ENCODE measurements at places on chromosomes 13 and 19. TPM values are rescaled to one million over a fixed set of nuclear protein-coding genes. Genes with fewer than 3 reads are reported as not detected.

- no peak overlapping the region for H3K27ac ChIP-seq
- H3K36me3 ChIP-seq: no peaks in the 10 kb centered on the region
- no peak for DNase-seq
- H3K27me3 ChIP-seq: no peaks in the 10 kb centered on the region
- no peak overlapping the region for H3K4me3 ChIP-seq
Measured at GRCh38 chr19:30670562-30671366, 298.6 kb downstream of the ZNF536 start.

GRCh38 chr13:31982540-31982939, 49.0 kb upstream of the FRY start:
- no peak overlapping the region for H3K4me3 ChIP-seq
- H3K36me3 ChIP-seq: no peaks in the 10 kb centered on the region
- H3K27ac ChIP-seq: no peak overlapping the region
- no peak for DNase-seq

HRC gene
- total RNA-seq: 2.9 TPM

JAK3 gene
- total RNA-seq: 3.2 TPM

DNA sequence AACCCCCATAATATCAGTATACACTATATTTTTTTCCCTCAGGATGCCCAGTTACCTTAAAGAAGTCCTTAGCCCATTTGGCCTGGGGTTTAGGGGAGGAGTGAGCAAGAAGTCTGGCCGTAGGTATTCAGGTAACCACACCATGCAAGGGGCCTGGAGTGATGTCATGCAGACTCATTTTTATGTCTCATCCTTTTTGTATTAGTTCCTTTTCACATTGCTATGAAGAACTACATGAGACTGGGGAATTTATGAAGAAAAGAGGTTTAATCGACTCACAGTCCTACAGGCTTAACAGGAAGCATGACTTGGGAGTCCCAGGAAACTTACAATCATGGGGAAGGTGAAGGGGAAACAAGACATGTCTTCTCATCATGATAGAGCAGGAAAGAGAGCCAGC, 12.2 kb downstream of the TPP2 start:
- no peak for DNase-seq
- no peak overlapping the region for H3K27ac ChIP-seq
- H3K36me3 ChIP-seq: peaks cover 87% of the 10 kb centered on the region
- no peak overlapping the region for H3K4me3 ChIP-seq

DNA sequence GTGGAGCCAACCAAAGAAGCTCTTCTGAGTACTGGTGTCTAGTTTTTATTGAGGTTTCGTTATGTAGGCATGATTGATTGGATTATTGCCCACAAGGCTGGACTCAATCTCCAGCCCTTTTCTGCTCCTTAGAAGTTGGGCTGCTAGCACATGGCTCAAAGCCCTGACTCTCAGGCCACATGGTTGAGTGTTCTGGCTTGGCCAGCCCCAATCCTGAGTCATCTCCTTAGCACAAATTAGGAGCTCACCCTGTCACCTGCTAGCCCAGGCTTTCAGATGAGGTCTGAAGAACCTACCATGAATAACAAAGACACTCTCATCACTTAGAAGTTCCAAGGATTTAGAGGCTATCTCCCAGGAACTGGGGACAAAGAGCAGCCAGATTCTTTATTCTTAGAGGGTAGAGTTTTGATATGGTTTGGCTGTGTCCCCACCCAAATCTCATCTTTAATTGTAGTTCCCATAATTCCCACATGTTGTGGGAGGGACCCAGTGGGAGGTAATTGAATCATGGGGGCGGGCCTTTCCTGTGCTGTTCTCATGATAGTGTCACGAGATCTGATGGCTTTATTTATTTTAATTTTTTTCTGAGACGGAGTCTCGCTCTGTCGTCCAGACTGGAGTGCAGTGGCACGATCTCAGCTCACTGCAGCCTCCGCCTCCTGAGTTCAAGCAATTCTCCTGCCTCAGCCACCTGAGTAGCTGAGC, 11.3 kb downstream of the DPY19L3 start:
- no peak for DNase-seq
- no peaks in the 10 kb centered on the region for H3K27me3 ChIP-seq
- H3K36me3 ChIP-seq: peaks cover 63% of the 10 kb centered on the region
- no peaks in the 10 kb centered on the region for H3K4me1 ChIP-seq
- H3K4me3 ChIP-seq: no peak overlapping the region

DNA sequence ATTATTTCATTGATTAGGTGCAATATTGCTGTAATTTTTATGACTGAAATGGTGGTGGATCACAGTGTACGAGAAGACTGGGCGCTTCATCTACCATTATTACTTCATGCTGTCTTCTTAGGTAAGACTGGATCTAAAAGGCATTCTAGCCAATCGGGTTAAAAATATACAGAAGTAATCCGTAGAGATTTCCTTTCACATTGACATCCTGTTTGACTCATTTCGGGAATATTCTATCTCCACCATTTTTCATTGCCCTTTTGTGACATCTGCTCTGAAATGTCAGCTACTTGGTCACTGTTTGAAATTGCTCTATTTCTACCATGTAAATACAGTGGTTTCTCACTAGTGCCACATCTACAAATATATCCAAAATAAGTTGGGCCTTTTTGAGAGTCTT, 90.2 kb downstream of the ZAR1L start:
- H3K27me3 ChIP-seq: no peaks in the 10 kb centered on the region
- H3K4me1 ChIP-seq: no peaks in the 10 kb centered on the region
- H3K36me3 ChIP-seq: no peaks in the 10 kb centered on the region
- H3K4me3 ChIP-seq: no peak overlapping the region
- no peak overlapping the region for H3K27ac ChIP-seq
- DNase-seq: no peak

GRCh38 chr13:49455007-49455398, 10.9 kb downstream of the SETDB2 start:
- H3K4me1 ChIP-seq: no peaks in the 10 kb centered on the region
- no peak overlapping the region for H3K27ac ChIP-seq
- H3K27me3 ChIP-seq: no peaks in the 10 kb centered on the region
- no peak for DNase-seq
- H3K4me3 ChIP-seq: no peak overlapping the region
- H3K36me3 ChIP-seq: peaks cover 2% of the 10 kb centered on the region

GRCh38 chr13:104389691-104390090, 1323.5 kb upstream of the SLC10A2 start:
- no peak overlapping the region for H3K27ac ChIP-seq
- no peaks in the 10 kb centered on the region for H3K27me3 ChIP-seq
- no peaks in the 10 kb centered on the region for H3K36me3 ChIP-seq
- DNase-seq: no peak

CEACAM4 gene
- not detected for total RNA-seq

PRODH2 gene
- 1.2 TPM for total RNA-seq

GRCh38 chr13:83532809-83533208, 349.5 kb downstream of the SLITRK1 start:
- no peaks in the 10 kb centered on the region for H3K4me1 ChIP-seq
- DNase-seq: no peak
- H3K4me3 ChIP-seq: no peak overlapping the region
- no peaks in the 10 kb centered on the region for H3K36me3 ChIP-seq

DNA sequence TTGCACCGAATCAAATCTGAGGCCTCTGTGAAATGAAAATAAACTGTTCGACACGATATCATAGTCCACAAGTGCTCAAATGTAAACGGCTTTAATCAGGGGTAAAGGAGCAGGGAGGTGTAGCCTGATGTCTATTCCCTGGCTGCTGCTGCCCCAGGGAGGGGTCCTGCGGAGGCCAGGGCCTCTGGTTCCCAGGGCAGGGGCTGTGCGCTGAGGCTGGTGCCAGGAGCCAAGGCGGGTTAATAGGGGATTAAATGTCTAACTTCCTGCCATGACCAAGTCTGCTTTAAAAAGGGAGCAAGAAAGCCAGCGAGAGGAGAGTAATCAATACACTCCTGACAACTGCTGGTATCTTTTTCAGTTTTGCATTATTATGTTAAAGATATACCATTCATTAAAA, 59.4 kb downstream of the ZNF536 start:
- H3K27me3 ChIP-seq: no peaks in the 10 kb centered on the region
- H3K36me3 ChIP-seq: no peaks in the 10 kb centered on the region
- H3K4me3 ChIP-seq: no peak overlapping the region
- no peak for DNase-seq

DNA sequence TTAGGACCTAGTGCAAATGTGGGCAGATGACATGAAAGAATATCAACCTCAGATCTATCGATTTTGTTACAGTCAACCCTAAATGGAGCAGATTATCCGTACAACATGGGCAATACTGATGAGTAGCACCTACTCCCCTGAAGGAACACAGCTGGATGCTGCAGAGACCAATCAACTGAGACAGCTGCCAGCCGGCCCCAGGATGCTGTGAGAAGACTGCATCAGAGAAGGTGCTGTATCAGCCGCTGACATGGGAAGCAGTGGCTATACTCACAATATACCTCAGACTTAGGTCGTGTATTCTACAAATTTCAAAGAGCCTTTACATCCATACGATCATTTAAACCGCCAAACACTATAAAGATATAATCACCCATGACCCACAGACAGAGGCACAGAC, 95.9 kb upstream of the FNDC3A start:
- no peak overlapping the region for H3K27ac ChIP-seq
- no peak overlapping the region for H3K4me3 ChIP-seq
- H3K27me3 ChIP-seq: peaks cover 12% of the 10 kb centered on the region
- no peaks in the 10 kb centered on the region for H3K36me3 ChIP-seq

- peak; percentile 93 for DNase-seq
- H3K27me3 ChIP-seq: peaks cover 46% of the 10 kb centered on the region
- peak overlapping the region; percentile 64 for H3K4me3 ChIP-seq
- H3K4me1 ChIP-seq: no peaks in the 10 kb centered on the region
Measured at GRCh38 chr19:7500811-7501450, 12.1 kb upstream of the PEX11G start.

DNA sequence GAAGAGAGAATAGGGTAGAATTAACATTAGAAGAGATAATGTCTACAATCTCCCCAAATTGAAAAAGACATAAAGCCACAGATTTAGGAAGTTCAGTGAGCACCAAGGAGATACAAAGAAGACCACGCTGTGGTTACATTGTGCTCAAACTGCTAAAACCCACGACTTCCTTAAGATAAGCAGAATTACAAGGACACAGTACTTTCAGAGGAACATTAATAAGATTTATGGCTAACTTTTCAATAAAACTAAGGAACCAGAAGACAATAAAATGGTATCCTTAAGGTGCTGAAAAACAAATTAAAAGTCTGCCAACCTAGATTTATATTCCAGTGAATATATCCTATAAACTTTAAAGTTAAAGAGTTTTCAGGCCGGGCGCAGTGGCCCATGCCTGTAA, 7.4 kb upstream of the IL17D start:
- H3K27me3 ChIP-seq: peaks cover 8% of the 10 kb centered on the region
- H3K4me1 ChIP-seq: no peaks in the 10 kb centered on the region
- DNase-seq: no peak
- H3K4me3 ChIP-seq: no peak overlapping the region
- H3K36me3 ChIP-seq: no peaks in the 10 kb centered on the region
- H3K27ac ChIP-seq: no peak overlapping the region

GRCh38 chr19:35869327-35870123, 1.2 kb downstream of the APLP1 start:
- no peaks in the 10 kb centered on the region for H3K36me3 ChIP-seq
- H3K4me3 ChIP-seq: peak overlapping the region; percentile 71
- H3K27me3 ChIP-seq: peaks cover 48% of the 10 kb centered on the region
- DNase-seq: peak; percentile 98

DNA sequence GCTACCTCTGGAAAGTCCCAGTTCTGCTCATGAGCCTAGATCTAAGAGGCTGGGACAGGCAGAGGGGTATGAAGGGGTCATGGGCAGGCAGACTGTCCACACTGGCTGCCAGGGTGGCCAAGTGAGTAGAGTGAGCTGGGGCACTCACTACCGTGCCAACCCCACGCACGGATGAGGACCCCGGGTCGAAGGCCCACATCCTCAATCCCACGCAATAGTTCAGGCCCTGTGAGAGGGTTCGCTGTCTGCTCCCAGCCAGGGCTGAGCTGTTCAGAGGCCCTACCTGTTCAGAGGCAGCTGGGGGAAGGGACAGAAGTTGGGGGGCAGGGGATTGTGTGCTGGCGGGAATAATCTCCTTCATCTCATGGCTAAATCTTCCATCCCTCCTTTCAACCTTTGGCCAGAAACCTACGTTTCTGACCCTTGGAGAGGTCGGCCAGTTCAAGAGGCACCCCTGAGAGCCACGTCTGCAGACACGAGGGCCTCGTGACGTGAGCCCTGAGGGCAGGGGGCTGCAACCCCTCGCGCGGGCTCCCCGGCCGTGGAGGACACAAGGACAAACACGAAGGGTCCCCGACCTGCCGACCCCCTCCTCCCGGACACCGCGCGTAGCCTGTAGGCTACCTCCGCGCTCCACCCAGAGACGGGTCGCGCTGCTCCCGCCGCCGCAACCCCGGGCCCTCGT, 1.0 kb upstream of the RPS5 start:
- H3K4me1 ChIP-seq: peaks cover 13% of the 10 kb centered on the region
- peak; percentile 56 for DNase-seq
- peak overlapping the region; percentile 98 for H3K27ac ChIP-seq
- peak overlapping the region; percentile 99 for H3K4me3 ChIP-seq
- peaks cover 29% of the 10 kb centered on the region for H3K36me3 ChIP-seq
- no peaks in the 10 kb centered on the region for H3K27me3 ChIP-seq

- no peak overlapping the region for H3K4me3 ChIP-seq
- H3K27me3 ChIP-seq: no peaks in the 10 kb centered on the region
- H3K27ac ChIP-seq: no peak overlapping the region
- DNase-seq: no peak
- peaks cover 2% of the 10 kb centered on the region for H3K4me1 ChIP-seq
- no peaks in the 10 kb centered on the region for H3K36me3 ChIP-seq
Measured at GRCh38 chr13:21889651-21890050, 218.8 kb downstream of the FGF9 start.

MIA gene
- total RNA-seq: not detected

ZNF266 gene
- 25.2 TPM for total RNA-seq

GRCh38 chr13:110368408-110368807, 61.3 kb downstream of the COL4A2 start:
- DNase-seq: no peak
- peaks cover 65% of the 10 kb centered on the region for H3K36me3 ChIP-seq
- H3K27ac ChIP-seq: no peak overlapping the region

SCEL gene
- 0.18 TPM for total RNA-seq

- H3K4me3 ChIP-seq: no peak overlapping the region
- no peaks in the 10 kb centered on the region for H3K4me1 ChIP-seq
- H3K27me3 ChIP-seq: no peaks in the 10 kb centered on the region
- H3K36me3 ChIP-seq: peaks cover 79% of the 10 kb centered on the region
- no peak overlapping the region for H3K27ac ChIP-seq
Measured at GRCh38 chr19:38711726-38712153, 32.5 kb downstream of the CAPN12 start.

GRCh38 chr13:103466761-103467160, 400.5 kb upstream of the SLC10A2 start:
- peak; percentile 43 for DNase-seq
- no peaks in the 10 kb centered on the region for H3K4me1 ChIP-seq
- H3K4me3 ChIP-seq: no peak overlapping the region
- no peaks in the 10 kb centered on the region for H3K36me3 ChIP-seq
- no peaks in the 10 kb centered on the region for H3K27me3 ChIP-seq

GRCh38 chr13:77528414-77528813, 7.1 kb upstream of the SCEL start:
- no peaks in the 10 kb centered on the region for H3K36me3 ChIP-seq
- no peak overlapping the region for H3K4me3 ChIP-seq
- no peaks in the 10 kb centered on the region for H3K27me3 ChIP-seq

IRGC gene
- not detected for total RNA-seq

GRCh38 chr13:67416047-67416925, 186.2 kb upstream of the PCDH9 start:
- no peak overlapping the region for H3K27ac ChIP-seq
- no peak overlapping the region for H3K4me3 ChIP-seq
- H3K4me1 ChIP-seq: no peaks in the 10 kb centered on the region
